T-cell (primary cell): ENCODE measurements at places on chromosomes 2 and 18. TPM values are rescaled to one million over a fixed set of nuclear protein-coding genes. Genes with fewer than 3 reads are reported as not detected.

The RFTN2 gene
- total RNA-seq, result not detected

The CCDC148 gene
- total RNA-seq, result not detected

The ACKR3 gene
- 3.3 TPM for total RNA-seq

The IMPA2 gene
- total RNA-seq, result 7.9 TPM

The SMARCAL1 gene
- 17.2 TPM for total RNA-seq

The SESTD1 gene
- 5.5 TPM for total RNA-seq

The CTNNA2 gene
- total RNA-seq, result not detected

GRCh38 chr18:44887227-44887631, 206.5 kb downstream of the SETBP1 start:
- DNase-seq, result no peak

DNA sequence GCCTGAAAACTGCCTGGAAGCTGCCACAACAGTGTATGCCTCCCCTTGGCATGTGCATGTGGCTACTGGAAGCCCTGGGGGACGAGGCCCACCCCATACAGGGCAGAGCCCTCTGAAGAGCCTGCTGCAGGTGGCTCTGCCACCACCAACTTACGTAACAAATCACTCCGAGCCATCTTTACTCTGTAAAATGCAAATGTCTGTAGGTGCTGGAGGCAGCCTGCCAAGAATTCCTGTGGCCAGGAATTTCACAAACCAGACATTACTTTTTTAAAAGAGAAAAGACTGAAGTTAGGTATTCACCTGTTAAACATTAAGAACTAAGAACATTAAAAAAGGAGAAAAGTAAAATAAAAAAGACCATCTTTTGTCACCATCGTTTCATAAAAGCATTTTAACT, 106.3 kb downstream of the GPR39 start:
- DNase-seq, result no peak

DNA sequence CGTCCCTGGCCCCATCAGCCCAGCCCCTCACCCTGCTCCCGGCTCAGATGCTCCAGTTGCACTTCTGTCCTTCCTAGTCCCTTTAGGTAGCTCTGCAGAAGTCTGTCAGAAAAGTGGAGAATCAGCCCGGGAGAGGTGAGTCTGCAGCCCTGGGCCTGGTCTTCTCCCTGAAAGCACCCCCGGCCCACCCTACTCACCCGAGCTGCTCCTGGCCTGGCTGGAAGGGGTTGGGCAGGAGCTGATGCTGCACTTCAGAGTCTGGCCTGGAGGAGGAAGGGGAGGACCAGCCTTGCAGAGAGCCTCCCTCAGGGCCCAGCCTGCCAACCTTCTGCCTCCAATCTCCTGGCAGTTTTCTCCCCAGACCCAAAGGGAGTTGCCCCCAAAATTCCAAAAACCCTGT, 15.8 kb downstream of the KHK start:
- DNase-seq, result no peak

DNA sequence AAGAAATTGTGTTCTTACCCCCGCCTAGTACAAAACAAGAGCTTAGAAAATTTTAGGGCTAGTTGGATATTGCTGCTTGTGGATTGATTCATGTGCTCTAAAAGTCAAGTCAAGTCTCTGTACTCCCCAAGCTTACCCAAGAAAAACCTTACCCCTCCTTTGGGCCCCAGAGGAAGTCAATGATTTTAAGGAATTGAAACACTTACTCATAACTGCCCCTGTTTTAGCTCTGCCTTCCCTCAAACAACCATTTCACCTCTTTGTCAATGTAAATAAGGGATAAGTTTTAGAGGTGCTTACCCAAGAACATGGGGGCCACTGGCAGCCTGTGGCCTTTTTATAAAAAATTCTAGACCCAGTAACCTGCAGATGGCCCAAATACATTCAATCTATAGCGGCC, 136.6 kb upstream of the RMP24 start:
- no peak for DNase-seq

DNA sequence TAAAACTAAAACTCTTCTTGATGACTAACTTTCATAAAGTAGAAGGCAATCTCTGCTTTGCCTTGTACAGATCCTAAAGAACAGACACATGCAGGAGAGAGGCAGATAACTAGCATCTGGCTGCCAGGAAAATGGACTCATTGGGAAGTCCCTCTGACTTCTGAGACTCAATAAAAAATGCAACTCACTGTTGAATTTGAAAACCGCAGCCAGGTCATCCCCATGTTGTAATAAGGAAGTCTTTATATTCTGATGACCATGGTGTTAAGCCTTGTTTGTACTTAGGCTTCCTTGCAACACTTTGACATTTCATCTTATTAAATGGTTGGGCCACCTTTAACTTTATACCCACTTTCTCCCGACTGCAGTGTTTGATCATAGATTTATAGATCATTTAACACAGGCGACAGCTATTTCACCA, 375.1 kb upstream of the KCNH7 start:
- DNase-seq, result no peak

- DNase-seq, result no peak
These were observed 946.9 kb downstream of the CBLN2 start for GRCh38 chr18:71597219-71597618.

DNA sequence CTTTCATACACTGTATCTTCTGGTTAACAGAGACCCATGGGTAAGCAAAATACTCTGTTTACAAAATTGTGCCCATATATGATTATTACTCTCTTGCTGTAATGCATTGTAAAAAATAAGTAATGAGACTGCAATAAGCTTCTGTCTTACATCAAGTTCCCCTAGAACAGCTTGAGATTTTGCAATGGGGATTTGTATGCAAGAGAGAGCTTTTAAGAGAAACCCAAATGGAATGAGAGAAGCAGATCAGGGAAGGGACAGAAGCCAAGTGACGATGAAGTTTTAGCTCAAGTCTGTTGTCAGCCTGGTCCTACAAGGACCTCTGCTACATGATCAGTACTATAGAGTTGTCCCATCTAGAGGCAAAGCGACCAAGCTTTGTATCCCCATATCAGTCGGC, 218.1 kb upstream of the VWC2L start:
- DNase-seq, result no peak

DNA sequence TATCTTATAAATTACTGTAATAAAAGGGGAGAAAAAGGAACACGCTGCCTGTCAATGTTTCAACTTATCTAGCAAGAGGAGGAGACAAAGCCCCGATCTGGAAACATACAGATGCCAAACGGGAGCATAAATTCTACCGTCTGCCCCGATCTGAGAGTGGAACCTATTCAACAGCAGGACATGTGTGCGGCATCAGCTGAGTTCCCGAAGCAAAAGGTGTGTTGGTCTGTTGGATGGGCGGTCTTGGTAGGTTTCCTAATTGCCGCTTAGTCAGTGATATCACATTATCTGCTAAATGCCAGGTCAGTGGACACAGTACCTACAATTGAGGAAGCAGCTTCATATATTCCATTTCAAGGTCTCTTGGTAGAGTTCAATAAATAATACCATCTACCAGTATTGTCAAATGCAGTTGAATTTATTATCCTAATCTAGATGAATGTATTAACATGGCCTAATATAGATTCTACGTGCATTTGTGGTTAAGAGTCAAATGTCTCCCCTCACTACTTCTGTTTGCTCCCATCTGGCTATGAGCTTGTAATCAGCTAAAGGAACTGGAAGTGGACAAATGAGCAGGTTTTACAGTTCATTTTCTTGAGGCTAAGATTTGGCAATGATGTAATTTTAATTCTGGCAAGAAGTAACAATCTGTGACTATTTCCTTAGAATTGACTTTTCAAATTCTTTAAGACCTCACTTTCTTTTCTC, 219.0 kb downstream of the ZNF521 start:
- DNase-seq, result no peak

- DNase-seq, result no peak
These were observed 59.6 kb downstream of the MYT1L start for GRCh38 chr2:2271469-2271941.

DNA sequence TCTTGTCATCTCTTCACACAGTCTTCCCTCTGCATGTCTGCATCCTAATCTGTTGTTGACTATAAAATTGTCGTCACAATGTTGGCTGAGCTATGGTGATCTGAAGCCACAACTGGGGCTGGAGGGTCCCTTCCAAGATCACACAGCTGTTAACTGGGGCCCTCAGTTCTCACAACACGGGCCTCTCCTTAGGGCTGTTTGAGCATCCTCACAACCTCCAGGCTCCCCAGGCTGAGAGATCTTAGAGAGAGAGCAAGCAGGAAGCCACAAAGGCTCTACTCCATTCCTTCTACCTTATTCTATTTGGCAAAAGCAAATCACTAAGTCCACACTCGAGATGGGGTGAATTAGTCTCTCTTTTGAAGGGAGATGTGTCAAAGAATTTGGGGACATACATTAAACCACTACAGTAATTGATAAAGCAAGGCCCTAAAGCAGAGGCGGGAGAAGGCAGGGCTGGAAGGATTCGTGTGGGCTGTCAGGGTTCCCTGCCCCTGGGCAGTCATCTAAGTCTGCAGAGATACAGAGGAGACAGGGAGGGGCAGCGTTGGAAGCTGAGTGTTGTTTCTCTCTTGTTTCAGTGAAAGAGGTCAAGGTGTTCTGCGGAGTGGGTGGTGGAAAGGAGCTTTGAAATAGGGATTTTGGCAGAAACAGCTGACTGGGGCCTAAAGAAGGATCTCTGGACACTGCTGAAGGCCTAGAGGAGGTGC, 15.9 kb downstream of the MYO7B start:
- no peak for DNase-seq

GRCh38 chr18:27752944-27753343, 424.0 kb downstream of the CDH2 start:
- DNase-seq, result no peak

- DNase-seq, result no peak
These were observed 36.9 kb downstream of the ADI1 start for GRCh38 chr2:3482363-3482821.

DNA sequence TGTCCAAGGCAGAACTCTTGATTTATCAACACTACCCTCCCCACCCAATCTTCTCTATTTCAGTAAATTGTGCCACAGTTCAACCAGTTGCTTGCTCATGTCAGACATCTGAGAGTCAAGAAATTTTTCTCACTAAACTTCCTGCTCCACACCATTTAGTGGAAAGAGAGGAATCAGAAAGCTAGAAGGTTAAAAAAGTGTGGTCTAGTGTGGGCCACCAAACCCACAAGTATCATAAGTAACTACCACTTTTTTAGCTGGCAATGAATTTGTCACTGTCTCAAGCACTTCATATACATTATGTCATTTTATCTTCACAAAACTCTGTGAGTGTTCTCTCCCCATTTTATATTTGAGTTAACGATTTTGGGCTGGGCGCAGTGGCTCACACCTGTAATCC, 16.6 kb upstream of the MSTN start:
- DNase-seq, result no peak
